SJSA1 (cell line): ENCODE measurements at places on chromosomes 7 and 10. TPM values are rescaled to one million over a fixed set of nuclear protein-coding genes. Genes with fewer than 3 reads are reported as not detected.

HPSE2 gene
- total RNA-seq, result not detected in 2 replicates

- H3K36me3 ChIP-seq, result no peaks in the 10 kb centered on the region
- H3K27ac ChIP-seq, result no peak overlapping the region
Observed at GRCh38 chr7:85405016-85405902, 218.4 kb upstream of the SEMA3D start.

- no peak overlapping the region for H3K4me3 ChIP-seq
- no peaks in the 10 kb centered on the region for H3K36me3 ChIP-seq
- H3K27ac ChIP-seq, result no peak overlapping the region
- peaks cover 9% of the 10 kb centered on the region for H3K4me1 ChIP-seq
- no peak for DNase-seq
Observed at GRCh38 chr7:109983618-109984017, 1107.3 kb upstream of the LRRN3 start.

GRCh38 chr7:5424749-5425506 is 1.3 kb upstream of the TNRC18 start:
- H3K27me3 ChIP-seq, result no peaks in the 10 kb centered on the region
- H3K27ac ChIP-seq, result peak overlapping the region; percentile 81
- H3K36me3 ChIP-seq, result peaks cover 24% of the 10 kb centered on the region
- peaks cover 24% of the 10 kb centered on the region for H3K4me1 ChIP-seq
- peak overlapping the region; percentile 60 for H3K4me3 ChIP-seq
- peak; percentile 66 for DNase-seq

DNA sequence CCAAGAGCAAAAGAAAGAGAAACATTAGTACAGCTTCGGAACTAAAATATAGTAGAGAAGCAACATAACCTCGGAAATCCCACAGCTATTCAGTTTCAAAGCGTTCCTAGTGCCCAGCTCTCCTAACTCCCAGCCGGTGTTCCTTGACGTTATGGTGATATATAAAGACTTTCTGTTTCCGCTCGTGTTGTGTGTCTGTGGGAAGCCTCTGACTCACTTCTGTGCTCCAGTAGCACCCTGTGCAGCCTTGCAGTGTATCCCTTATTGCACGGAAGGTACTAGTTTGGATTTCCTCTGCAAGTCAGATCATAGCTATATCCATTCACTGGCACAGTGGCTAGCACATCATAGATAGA is 535 bp downstream of the ASAH2B start:
- peaks cover 5% of the 10 kb centered on the region for H3K4me1 ChIP-seq
- peak overlapping the region; percentile 56 for H3K27ac ChIP-seq
- H3K27me3 ChIP-seq, result no peaks in the 10 kb centered on the region
- peak; percentile 62 for DNase-seq

PON1 gene
- not detected in 2 replicates for total RNA-seq

GRCh38 chr7:977326-978048 is 2.1 kb upstream of the COX19 start:
- no peak overlapping the region for H3K4me3 ChIP-seq
- H3K27ac ChIP-seq, result no peak overlapping the region
- no peak for DNase-seq
- H3K36me3 ChIP-seq, result peaks cover 16% of the 10 kb centered on the region

GRCh38 chr7:84060760-84061261 is 133.8 kb downstream of the SEMA3A start:
- DNase-seq, result peak; percentile 73
- H3K27ac ChIP-seq, result peak overlapping the region; percentile 89
- peaks cover 43% of the 10 kb centered on the region for H3K4me1 ChIP-seq
- no peaks in the 10 kb centered on the region; the same call in 1 of the 2 replicates for H3K36me3 ChIP-seq
- no peaks in the 10 kb centered on the region for H3K27me3 ChIP-seq

DNA sequence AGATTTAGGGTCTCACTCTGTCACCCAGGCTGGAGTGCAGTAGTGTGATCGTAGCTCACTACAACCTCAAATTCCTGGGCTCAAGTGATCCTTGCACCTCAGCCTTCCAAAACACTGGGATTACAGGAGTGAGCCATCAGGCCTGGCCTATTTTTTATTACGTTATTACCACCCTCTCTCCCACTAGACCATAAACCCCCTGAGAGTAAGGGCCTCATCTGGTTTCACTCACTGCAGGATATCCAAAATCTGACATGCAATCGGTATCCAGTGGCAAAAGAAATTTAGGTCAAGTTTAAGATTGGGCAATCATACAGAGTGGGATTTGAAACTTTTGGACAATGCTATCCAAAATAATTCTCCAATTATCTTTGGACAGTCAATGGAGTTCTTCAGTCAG is 117.0 kb upstream of the NEBL start:
- H3K27ac ChIP-seq, result no peak overlapping the region
- DNase-seq, result no peak
- H3K4me1 ChIP-seq, result no peaks in the 10 kb centered on the region
- no peaks in the 10 kb centered on the region for H3K36me3 ChIP-seq
- no peaks in the 10 kb centered on the region for H3K27me3 ChIP-seq

DNA sequence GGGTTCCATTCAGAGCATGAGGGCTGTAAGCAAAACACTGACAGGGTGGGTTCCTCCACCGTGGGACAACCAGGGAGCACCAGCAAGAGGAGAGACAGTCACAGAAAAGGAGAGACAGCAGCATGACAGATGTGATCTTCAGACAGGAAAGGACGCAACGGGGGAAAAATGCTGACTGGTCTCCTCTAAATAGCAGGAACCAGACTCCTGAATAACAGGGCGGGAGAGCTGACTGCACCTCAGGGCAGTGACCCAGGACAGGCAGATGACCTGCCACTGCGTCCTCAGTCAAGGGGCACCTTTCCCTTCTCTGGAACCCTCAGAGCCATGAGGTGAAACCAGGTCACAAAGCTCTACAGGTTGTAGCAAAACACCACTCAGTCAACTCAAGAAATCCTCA is 37.0 kb downstream of the CDCA7L start:
- H3K27ac ChIP-seq, result no peak overlapping the region
- no peak for DNase-seq
- H3K27me3 ChIP-seq, result no peaks in the 10 kb centered on the region
- no peak overlapping the region for H3K4me3 ChIP-seq
- peaks cover 20% of the 10 kb centered on the region for H3K4me1 ChIP-seq

HIF1AN gene
- total RNA-seq, result 3.0 and 9.5 TPM in 2 replicates

DNA sequence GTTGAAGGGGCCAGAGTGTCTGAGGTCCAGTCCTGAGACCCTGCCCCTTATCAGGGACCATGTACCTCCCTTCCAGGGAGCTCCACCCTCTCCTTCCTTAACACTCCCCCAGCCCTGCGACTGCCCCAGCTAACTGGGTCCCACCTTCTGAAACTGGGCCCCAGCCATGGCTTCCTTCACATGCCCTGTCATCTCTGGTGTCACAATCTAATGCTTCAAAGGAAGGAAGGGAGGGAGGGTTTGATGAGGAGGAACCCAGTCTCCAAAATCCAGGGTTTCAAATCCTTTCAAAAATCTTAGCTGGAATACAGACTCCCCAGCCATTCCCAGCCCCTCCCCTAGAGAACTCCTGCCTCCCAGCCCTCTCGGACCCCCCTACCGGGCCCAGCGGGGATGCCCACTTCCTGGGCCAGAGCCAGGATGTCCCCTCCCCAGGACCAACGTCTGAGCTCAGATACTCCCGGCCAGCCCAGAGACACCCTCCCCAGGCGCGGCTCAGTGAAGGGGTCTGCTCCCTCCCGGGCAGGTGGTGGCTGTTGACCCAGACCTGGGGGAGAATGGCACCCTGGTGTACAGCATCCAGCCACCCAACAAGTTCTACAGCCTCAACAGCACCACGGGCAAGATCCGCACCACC is 18.0 kb downstream of the C10orf105 start:
- H3K27me3 ChIP-seq, result no peaks in the 10 kb centered on the region; the same call in 1 of the 2 replicates
- H3K27ac ChIP-seq, result no peak overlapping the region
- H3K36me3 ChIP-seq, result no peaks in the 10 kb centered on the region
- no peak overlapping the region for H3K4me3 ChIP-seq
- no peaks in the 10 kb centered on the region for H3K4me1 ChIP-seq

PLAU gene
- 4.7 and 6.0 TPM in 2 replicates for total RNA-seq

DNA sequence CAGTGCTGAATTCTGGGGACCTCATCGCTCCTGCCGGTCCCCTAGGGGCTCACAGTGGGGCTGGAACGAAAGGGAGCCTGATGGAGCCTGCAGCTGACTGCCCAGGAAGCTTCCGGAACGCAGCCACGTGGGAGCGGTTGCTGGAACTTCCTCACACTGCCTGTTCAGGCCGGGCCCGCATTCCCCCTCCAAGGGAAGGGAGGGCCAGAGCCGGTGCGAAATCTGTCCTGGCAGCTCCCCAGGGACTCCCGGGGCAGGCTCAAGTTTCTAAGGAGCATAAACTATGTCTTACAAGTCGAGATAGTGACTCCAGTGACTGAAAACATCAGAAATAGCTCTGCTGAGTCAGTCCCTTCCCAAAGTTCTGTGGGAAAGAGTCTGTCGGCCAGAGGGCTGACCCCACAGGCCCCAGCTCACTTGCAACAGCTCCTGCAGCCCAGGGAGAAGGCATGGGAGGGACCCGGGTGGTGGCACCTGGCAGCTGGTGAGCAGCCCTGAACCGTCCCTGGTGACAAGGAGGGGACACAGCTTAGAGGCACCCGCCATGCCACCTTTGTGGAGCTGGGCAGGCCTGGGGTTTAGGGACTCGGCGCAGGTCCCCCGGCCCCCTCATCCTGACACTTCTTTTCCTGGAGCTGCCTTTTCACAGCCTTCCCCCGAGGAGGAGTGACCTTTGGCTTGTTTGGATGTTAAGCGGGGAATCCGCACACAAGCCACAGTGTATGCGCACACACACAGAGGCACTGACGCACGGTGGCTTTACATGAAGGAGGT is 47.6 kb downstream of the PDGFA start:
- no peaks in the 10 kb centered on the region for H3K36me3 ChIP-seq
- H3K27me3 ChIP-seq, result no peaks in the 10 kb centered on the region
- peak overlapping the region; percentile 33 for H3K27ac ChIP-seq
- no peak overlapping the region for H3K4me3 ChIP-seq

GRCh38 chr7:55160539-55160938 is 141.7 kb downstream of the EGFR start:
- no peak overlapping the region for H3K4me3 ChIP-seq
- peaks cover 79% of the 10 kb centered on the region for H3K36me3 ChIP-seq
- DNase-seq, result no peak
- no peak overlapping the region for H3K27ac ChIP-seq
- peaks cover 21% of the 10 kb centered on the region for H3K4me1 ChIP-seq
- H3K27me3 ChIP-seq, result no peaks in the 10 kb centered on the region

DNA sequence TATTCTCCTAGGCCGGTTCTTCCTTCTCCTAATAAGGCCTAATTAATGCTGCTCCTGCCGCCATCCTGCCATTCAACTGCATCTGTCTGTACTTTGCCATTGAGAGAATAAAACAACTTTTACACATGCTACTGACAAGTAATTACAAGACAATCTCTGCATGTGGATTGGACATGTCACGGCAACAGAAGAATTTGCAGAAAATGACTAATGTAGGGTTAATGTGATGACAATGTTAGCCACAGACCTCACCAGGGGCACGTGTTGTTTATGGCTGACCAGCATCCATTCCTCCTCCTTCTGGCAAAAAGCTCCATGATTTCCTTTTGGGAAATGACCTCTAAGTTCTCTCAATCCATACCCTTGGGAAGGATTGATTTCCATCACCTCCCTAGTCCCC is 58.0 kb downstream of the NEBL start:
- no peak overlapping the region for H3K4me3 ChIP-seq
- DNase-seq, result no peak
- no peaks in the 10 kb centered on the region for H3K4me1 ChIP-seq
- H3K27me3 ChIP-seq, result no peaks in the 10 kb centered on the region
- no peak overlapping the region for H3K27ac ChIP-seq
- no peaks in the 10 kb centered on the region for H3K36me3 ChIP-seq

- H3K4me1 ChIP-seq, result no peaks in the 10 kb centered on the region
- H3K4me3 ChIP-seq, result no peak overlapping the region
- no peak for DNase-seq
- no peaks in the 10 kb centered on the region for H3K27me3 ChIP-seq
- H3K36me3 ChIP-seq, result no peaks in the 10 kb centered on the region
Observed at GRCh38 chr10:112242769-112243168, 40.4 kb upstream of the TECTB start.

DNA sequence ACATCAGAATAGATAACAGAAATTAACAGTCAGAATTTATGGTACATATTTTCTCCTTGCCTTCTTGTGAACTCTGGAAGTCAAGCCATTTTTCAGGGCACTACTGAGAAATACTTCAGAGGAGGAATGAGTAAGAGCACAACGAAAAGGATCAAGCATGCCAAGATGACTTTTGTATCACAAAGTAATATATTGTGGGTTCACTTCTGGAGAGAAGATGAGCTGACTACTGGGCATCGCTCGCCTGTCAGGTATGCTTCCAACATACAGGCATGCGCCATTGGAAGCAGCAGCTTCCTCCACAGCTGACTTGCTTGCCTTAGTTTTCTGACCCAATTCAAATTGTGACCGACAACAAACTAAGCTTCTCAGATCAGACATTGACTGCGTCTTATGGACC is 137.3 kb downstream of the VTI1A start:
- DNase-seq, result no peak
- H3K4me3 ChIP-seq, result no peak overlapping the region
- H3K36me3 ChIP-seq, result no peaks in the 10 kb centered on the region
- H3K27me3 ChIP-seq, result no peaks in the 10 kb centered on the region
- H3K27ac ChIP-seq, result 0 out of 2 replicates have a peak overlapping the region, but pooled peaks have one; percentile 24
- H3K4me1 ChIP-seq, result peaks cover 46% of the 10 kb centered on the region

DNA sequence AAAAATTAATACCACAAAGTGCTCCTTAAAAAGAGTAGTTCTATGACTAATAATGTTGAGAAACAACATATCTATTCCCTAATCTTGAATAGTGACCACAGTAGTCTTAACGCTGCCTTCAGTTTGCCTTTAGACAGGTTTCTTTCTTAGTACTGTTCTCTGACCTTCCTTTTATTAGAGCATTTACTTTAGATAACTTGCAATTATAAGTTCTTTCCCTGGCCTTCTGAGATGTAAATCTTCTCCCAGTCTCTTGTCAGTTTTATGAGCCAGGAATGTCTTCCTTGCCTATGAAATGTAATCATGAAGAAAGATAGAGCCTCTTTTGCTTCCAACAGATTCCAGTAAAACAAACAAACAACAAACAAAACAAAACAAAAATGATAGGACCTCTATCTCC is 1119.8 kb upstream of the LRRTM3 start:
- H3K4me1 ChIP-seq, result no peaks in the 10 kb centered on the region
- H3K27me3 ChIP-seq, result no peaks in the 10 kb centered on the region
- DNase-seq, result no peak
- no peak overlapping the region for H3K4me3 ChIP-seq
- no peak overlapping the region for H3K27ac ChIP-seq
- H3K36me3 ChIP-seq, result no peaks in the 10 kb centered on the region

CACNA2D1 gene
- total RNA-seq, result 27.3 and 31.6 TPM in 2 replicates

DNA sequence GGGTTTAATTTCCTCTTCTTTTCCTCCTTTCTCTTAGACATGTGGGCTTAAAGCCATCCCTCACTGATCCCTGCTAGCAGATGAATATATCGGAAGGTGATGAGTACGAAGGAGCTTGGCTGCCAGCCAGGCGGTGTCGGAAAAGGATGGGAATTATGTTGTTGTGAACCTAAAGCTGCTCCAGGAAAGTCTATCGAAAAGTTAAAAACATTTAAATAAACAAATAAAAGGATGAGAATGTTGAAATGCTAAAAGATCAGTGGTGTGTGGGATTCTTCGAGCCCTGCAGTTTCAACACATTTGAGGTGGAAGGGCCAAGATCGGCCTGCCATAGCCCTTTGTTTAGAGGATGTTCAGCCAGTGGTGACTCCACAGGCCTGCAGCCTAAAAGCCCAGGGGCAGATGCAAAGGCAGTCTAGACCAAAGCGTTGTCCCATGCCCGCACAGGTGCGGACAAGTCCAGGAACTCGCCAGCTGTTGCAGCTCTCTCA is 107.9 kb downstream of the JCAD start:
- H3K36me3 ChIP-seq, result no peaks in the 10 kb centered on the region
- no peaks in the 10 kb centered on the region for H3K27me3 ChIP-seq
- no peak overlapping the region for H3K27ac ChIP-seq
- DNase-seq, result no peak
